Posterior cingulate gyrus (tissue), 11 donors: ENCODE measurements at places on chromosomes 2 and 18.

- peak; percentile 60 for DNase-seq
These were observed 6.5 kb downstream of the DIPK1C start for GRCh38 chr18:74450626-74451025.

- DNase-seq, result no peak
These were observed 247.0 kb downstream of the DOK6 start for GRCh38 chr18:69647702-69648101.

- DNase-seq, result peak; percentile 55
These were observed 66.5 kb upstream of the RBM44 start for GRCh38 chr2:237732070-237732469.

DNA sequence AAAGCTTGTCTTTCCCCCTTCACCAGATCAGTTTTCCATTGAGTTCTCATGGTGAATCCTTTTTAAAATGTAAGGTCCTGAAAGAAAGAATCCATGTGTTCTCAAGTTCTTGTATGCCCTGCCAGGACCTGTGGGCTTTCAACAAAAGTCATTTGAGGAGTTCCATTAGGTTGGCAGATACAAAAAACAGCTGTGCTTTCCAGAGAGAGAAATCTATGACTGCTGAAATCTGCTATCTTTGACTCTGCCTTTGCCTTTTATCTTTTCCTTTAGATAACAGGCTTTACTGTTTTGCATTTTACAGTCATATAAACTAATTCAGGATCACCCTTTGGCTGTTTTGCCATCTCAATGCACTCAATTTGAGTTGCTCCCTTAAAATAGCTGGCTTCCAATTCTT lies 59.7 kb downstream of the CXCR4 start:
- DNase-seq, result no peak

- no peak for DNase-seq
These were observed 133.4 kb downstream of the DOCK10 start for GRCh38 chr2:224908818-224909217.

- no peak for DNase-seq
These were observed 213.2 kb downstream of the KCNJ3 start for GRCh38 chr2:154911729-154912128.

GRCh38 chr2:175282300-175282699 lies 100.8 kb upstream of the ATP5MC3 start:
- no peak for DNase-seq

- no peak for DNase-seq
These were observed 109.3 kb upstream of the LINC00305 start for GRCh38 chr18:64258111-64258650.

DNA sequence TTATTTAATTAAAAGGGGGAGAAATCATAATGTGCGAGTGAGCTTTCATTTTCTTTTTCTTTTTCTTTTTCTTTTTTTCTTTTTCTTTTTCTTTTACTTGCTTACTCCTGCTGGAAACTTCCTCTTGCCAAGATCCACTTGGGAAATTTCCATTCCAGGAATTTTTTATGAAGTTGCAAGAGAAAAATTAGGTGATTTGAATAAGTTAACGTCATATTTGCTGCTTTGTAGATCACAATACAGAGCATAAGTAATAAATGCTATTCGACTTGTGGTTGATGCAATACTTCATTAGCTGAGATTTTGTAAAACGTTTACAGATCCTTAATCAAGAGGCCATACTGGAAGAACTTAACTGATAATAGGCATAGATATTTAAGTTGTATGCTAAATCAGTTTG lies 354.7 kb upstream of the SMIM21 start:
- no peak for DNase-seq

- no peak for DNase-seq
These were observed 171.0 kb downstream of the ANAPC1 start for GRCh38 chr2:111712940-111713515.

- no peak for DNase-seq
These were observed 9.2 kb downstream of the FKBP1B start for GRCh38 chr2:24058564-24059271.
